ENCODE measurements at places on chromosomes 16 and 17. TPM values are rescaled to one million over a fixed set of nuclear protein-coding genes. Genes with fewer than 3 reads are reported as not detected.

B3GNT9 gene
- 13.5 TPM for total RNA-seq

GRCh38 chr17:9236286-9237052, 215.2 kb downstream of the NTN1 start:
- DNase-seq = no peak

GRCh38 chr16:87740909-87741424, 24.8 kb downstream of the KLHDC4 start:
- no peak for DNase-seq

- DNase-seq = no peak
Observed at GRCh38 chr17:47844227-47844626, 3.2 kb upstream of the SCRN2 start.
